Spleen (tissue), 13 donors: ENCODE measurements at places on chromosomes 6 and 20. TPM values are rescaled to one million over a fixed set of nuclear protein-coding genes. Genes with fewer than 3 reads are reported as not detected.

The EMILIN3 gene
- total RNA-seq, result not detected

The ZNF831 gene
- 10.8 TPM for total RNA-seq

The GMPR gene
- 14.0 TPM for total RNA-seq

The BNIP5 gene
- total RNA-seq, result not detected

The ANGPT4 gene
- not detected for total RNA-seq

The RCAN2 gene
- 15.7 TPM for total RNA-seq

The GRM1 gene
- total RNA-seq, result 0.09 TPM

The CAP2 gene
- total RNA-seq, result 2.2 TPM

The TSBP1 gene
- not detected for total RNA-seq

The BTN1A1 gene
- total RNA-seq, result 0.23 TPM

The GDAP1L1 gene
- not detected for total RNA-seq

The SIRPA gene
- 104 TPM for total RNA-seq

The GPRC6A gene
- not detected for total RNA-seq

- DNase-seq, result no peak
- H3K27ac ChIP-seq, result no peak overlapping the region
- H3K36me3 ChIP-seq, result no peaks in the 10 kb centered on the region
- no peak overlapping the region for H3K4me3 ChIP-seq
- no peaks in the 10 kb centered on the region for H3K4me1 ChIP-seq
Observed at GRCh38 chr20:2637246-2637645, 15.2 kb upstream of the NOP56 start.

GRCh38 chr6:166236596-166236995 lies 68.9 kb upstream of the TBXT start:
- H3K27ac ChIP-seq, result peak overlapping the region; percentile 84
- H3K36me3 ChIP-seq, result no peaks in the 10 kb centered on the region
- H3K4me1 ChIP-seq, result peaks cover 19% of the 10 kb centered on the region
- peak; percentile 84 for DNase-seq
- H3K27me3 ChIP-seq, result peaks cover 20% of the 10 kb centered on the region

- H3K4me1 ChIP-seq, result no peaks in the 10 kb centered on the region
- H3K4me3 ChIP-seq, result no peak overlapping the region
- H3K27ac ChIP-seq, result no peak overlapping the region
- DNase-seq, result no peak
- no peaks in the 10 kb centered on the region for H3K36me3 ChIP-seq
Observed at GRCh38 chr20:42370075-42370474, 751.9 kb upstream of the CHD6 start.

- H3K27me3 ChIP-seq, result no peaks in the 10 kb centered on the region
- no peaks in the 10 kb centered on the region for H3K36me3 ChIP-seq
- no peak for DNase-seq
- H3K4me3 ChIP-seq, result no peak overlapping the region
Observed at GRCh38 chr20:38113401-38114325, 51.4 kb downstream of the TGM2 start.

DNA sequence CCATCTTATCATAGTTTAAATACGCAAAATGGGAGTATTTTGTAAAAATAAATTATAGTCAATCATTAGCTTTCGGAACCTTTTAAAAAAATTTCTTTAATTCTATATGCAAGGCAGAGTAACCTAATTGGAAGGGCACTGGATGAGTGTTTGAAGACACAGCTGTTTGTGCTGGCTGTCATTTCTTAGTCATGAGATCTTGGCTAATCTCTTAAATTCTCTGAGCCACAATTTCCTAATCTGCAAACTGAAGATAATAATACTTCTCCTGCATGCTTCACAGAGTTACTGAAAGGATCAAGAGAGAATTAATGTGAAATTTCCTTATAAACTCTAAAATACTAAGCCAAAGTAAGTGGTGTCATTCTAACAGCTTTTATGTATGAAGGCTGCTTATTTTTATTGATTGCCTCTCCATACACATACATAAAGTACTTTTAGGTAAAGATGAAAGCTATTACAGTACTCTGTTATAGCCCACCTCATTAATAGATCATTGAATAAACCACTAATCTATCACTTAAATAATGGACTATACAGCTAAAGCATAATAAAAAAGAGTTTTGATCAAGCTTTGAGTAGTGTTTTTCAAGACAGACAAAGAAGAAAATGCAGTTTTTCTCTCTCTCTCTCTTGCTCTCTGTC lies 383.7 kb upstream of the IRAK1BP1 start:
- H3K27me3 ChIP-seq, result no peaks in the 10 kb centered on the region
- H3K4me3 ChIP-seq, result no peak overlapping the region
- no peak for DNase-seq
- no peak overlapping the region for H3K27ac ChIP-seq

DNA sequence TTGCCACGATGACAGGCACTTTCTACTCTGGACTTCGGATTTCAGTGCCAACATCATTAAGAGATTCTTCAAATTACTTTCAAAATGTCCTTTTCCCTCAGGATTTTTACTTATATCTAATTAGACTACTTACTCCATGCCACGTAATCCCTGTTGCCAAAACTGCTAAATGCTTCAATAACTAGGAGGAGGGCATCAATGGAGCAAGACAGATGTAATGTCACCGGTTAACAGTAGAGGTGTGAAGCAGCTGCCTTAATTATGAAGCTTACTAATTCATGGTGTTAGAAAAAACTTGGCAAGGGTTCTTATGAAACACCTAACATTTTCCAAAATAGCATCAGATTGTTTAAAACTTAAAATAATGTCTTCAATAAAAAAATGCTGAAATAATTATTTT lies 111.2 kb upstream of the SIM1 start:
- DNase-seq, result no peak
- H3K4me3 ChIP-seq, result no peak overlapping the region
- no peaks in the 10 kb centered on the region for H3K4me1 ChIP-seq
- peaks cover 14% of the 10 kb centered on the region for H3K36me3 ChIP-seq

- no peaks in the 10 kb centered on the region for H3K27me3 ChIP-seq
- no peak for DNase-seq
- H3K36me3 ChIP-seq, result no peaks in the 10 kb centered on the region
- H3K4me1 ChIP-seq, result no peaks in the 10 kb centered on the region
- no peak overlapping the region for H3K4me3 ChIP-seq
Observed at GRCh38 chr20:61478094-61478493, 226.0 kb downstream of the CDH4 start.

DNA sequence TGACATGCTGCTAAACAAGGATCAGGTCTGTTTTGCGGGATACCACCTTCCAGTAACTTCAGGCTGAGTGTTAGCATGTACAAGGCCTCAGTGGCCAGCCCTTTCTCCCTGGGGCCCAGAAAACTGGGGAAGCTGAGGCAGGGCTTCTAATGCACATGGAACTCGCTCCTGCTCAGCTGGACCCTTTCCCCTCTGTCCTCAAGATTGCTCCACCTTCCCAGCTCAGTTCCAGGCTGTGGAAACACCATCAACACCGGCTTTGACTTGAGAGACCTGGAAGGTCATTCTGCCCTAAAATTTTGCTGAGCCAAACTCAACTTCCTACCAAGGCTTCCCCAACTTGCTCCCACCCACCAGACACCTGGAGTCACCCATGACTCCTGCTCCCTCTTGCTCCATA lies 4.2 kb upstream of the BLCAP start:
- H3K27ac ChIP-seq, result no peak overlapping the region
- DNase-seq, result peak; percentile 12
- H3K4me3 ChIP-seq, result no peak overlapping the region
- H3K27me3 ChIP-seq, result no peaks in the 10 kb centered on the region
- no peaks in the 10 kb centered on the region for H3K36me3 ChIP-seq

GRCh38 chr6:148317739-148318138 lies 24.9 kb upstream of the SASH1 start:
- H3K4me1 ChIP-seq, result no peaks in the 10 kb centered on the region
- no peaks in the 10 kb centered on the region for H3K36me3 ChIP-seq
- no peak overlapping the region for H3K4me3 ChIP-seq
- DNase-seq, result no peak
- H3K27me3 ChIP-seq, result no peaks in the 10 kb centered on the region

- no peaks in the 10 kb centered on the region for H3K36me3 ChIP-seq
Observed at GRCh38 chr6:21946298-21946783, 350.5 kb downstream of the PRL start.

DNA sequence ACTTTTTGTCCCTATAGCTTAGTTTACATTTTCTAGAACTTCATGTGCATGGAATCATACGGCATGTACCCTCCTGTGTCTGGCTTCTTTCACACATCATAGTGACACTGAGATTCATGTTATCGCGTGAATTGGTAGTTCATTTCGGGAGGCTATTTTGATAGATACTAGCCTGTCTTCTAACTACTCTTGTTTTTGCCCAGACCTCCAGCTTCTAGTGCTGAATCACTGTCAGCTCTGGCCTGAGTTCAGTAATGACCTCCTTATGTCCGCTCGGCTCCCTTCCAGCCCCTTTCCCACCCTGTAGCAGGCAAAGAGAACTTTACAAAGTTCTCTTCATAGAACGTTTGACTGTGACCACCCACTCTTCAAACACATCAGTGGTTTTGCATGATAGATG lies 14.1 kb downstream of the MYBL2 start:
- no peak for DNase-seq

- H3K4me1 ChIP-seq, result peaks cover 9% of the 10 kb centered on the region
- no peak overlapping the region for H3K4me3 ChIP-seq
- DNase-seq, result peak; percentile 34
- H3K27me3 ChIP-seq, result no peaks in the 10 kb centered on the region
Observed at GRCh38 chr20:38229376-38230252, 30.9 kb downstream of the KIAA1755 start.

DNA sequence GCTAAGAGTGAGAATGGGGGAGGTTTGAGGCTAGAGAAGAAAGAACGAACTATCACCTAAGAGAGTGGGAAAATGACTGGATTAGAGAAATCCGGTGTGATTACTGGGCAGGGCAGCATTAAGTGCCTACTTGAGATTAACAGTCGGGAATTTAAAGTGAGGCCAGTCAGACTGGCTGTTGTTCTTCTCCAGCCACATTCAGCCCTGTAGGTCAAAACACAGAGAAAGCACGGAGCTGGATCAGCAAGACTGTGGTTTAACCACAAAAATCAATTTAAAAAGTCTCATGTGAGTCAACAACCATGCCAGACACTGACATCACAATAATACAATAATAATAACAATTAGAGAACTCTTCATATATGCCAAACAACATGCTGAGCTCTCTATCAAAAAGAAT lies 301.9 kb upstream of the SGK1 start:
- no peaks in the 10 kb centered on the region for H3K27me3 ChIP-seq
- no peak overlapping the region for H3K4me3 ChIP-seq
- no peaks in the 10 kb centered on the region for H3K36me3 ChIP-seq

GRCh38 chr6:116397914-116398313 lies 27.2 kb downstream of the DSE start:
- H3K4me3 ChIP-seq, result no peak overlapping the region
- no peaks in the 10 kb centered on the region for H3K36me3 ChIP-seq
- peaks cover 24% of the 10 kb centered on the region for H3K4me1 ChIP-seq

GRCh38 chr6:167393731-167394130 lies 68.8 kb downstream of the TTLL2 start:
- no peak overlapping the region for H3K4me3 ChIP-seq
- H3K27ac ChIP-seq, result no peak overlapping the region
- peak; percentile 57 for DNase-seq
- no peaks in the 10 kb centered on the region for H3K36me3 ChIP-seq
- H3K4me1 ChIP-seq, result no peaks in the 10 kb centered on the region

- no peak overlapping the region for H3K27ac ChIP-seq
- peaks cover 13% of the 10 kb centered on the region for H3K4me1 ChIP-seq
- H3K27me3 ChIP-seq, result no peaks in the 10 kb centered on the region
- no peak for DNase-seq
Observed at GRCh38 chr6:148818939-148819575, 72.2 kb downstream of the UST start.

DNA sequence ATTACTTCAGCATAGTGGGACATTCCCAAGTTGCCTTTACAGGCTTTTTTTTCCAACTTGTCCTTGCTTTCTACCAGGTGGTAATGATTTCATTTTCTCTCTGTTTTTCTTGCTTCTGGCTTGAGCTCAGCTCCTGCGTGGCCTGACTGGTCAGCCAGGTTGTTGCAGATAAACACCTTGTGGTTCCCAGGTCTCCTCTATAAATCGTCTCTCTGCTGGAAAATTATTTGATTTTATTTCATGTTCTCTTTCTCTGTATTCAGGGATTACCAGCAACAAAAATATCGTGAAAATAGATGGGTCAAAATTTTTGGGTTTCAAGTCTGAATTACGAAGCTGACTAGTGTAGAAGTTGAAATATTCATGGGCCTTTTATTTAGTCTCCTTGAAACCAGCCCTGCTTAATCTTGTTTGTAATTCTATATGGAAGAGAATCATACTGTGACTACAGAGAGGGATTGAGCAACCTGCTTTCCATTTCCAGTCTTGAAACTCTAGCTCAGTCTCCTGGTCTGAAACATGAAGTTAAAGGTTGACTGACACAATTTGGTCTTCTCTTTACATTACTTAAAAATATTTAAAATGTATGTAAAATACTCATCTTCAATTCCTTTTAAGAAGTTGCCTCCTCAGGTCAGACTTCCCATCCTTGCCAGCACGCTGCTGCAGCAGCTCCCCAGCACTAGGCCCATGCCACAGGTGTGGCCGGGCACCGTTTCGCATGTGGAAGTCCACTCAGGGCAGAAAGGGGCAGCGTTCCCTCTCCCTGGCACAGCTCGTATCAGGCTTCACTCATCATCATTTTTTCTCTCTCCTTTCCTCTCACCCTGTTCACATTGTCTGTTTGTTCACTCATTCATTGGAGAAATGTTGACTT lies 7.1 kb downstream of the DUSP22 start:
- H3K4me1 ChIP-seq, result peaks cover 46% of the 10 kb centered on the region
- no peaks in the 10 kb centered on the region for H3K36me3 ChIP-seq
- no peaks in the 10 kb centered on the region for H3K27me3 ChIP-seq
- peak overlapping the region; percentile 96 for H3K27ac ChIP-seq
- no peak for DNase-seq
- H3K4me3 ChIP-seq, result no peak overlapping the region

GRCh38 chr6:2970753-2971419 lies 481 bp downstream of the SERPINB6 start:
- peak overlapping the region; percentile 95 for H3K27ac ChIP-seq
- peaks cover 4% of the 10 kb centered on the region for H3K36me3 ChIP-seq
- no peaks in the 10 kb centered on the region for H3K27me3 ChIP-seq
- peak overlapping the region; percentile 64 for H3K4me3 ChIP-seq
- DNase-seq, result peak; percentile 97
- H3K4me1 ChIP-seq, result peaks cover 53% of the 10 kb centered on the region

- no peaks in the 10 kb centered on the region for H3K4me1 ChIP-seq
- no peaks in the 10 kb centered on the region for H3K27me3 ChIP-seq
- peaks cover 48% of the 10 kb centered on the region for H3K36me3 ChIP-seq
- no peak for DNase-seq
- H3K4me3 ChIP-seq, result no peak overlapping the region
- no peak overlapping the region for H3K27ac ChIP-seq
Observed at GRCh38 chr6:155248008-155249001, 15.5 kb upstream of the CLDN20 start.

GRCh38 chr6:43510827-43511163 lies 649 bp upstream of the LRRC73 start:
- peak overlapping the region; percentile 86 for H3K4me3 ChIP-seq
- H3K27ac ChIP-seq, result peak overlapping the region; percentile 64
- H3K4me1 ChIP-seq, result peaks cover 95% of the 10 kb centered on the region
- peak; percentile 79 for DNase-seq
- H3K36me3 ChIP-seq, result peaks cover 34% of the 10 kb centered on the region
